Activated CD4-positive, alpha-beta T cell treated with anti-CD3 and anti-CD28 coated beads for 48 hours (primary cell): ENCODE measurements at places on chromosomes 6 and 20.
A peak's percentile ranks its signal among the peaks of the same experiment; 100 is the strongest.

DNA sequence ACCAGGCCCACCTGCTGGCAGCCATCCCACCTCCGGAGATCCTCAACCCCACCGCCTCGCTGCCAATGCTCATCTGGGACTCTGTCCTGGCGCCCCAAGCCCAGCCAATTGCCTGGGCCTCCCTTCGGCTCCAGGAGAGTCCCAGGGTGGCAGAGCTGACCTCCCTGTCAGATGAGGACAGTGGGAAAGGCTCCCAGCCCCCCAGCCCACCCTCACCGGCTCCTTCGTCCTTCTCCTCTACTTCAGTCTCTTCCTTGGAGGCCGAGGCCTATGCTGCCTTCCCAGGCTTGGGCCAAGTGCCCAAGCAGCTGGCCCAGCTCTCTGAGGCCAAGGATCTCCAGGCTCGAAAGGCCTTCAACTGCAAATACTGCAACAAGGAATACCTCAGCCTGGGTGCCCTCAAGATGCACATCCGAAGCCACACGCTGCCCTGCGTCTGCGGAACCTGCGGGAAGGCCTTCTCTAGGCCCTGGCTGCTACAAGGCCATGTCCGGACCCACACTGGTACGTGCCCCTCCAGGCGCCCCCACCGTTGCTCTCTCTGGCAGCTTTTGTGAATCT, 1.1 kb downstream of the SNAI1 start:
- no peak for DNase-seq

DNA sequence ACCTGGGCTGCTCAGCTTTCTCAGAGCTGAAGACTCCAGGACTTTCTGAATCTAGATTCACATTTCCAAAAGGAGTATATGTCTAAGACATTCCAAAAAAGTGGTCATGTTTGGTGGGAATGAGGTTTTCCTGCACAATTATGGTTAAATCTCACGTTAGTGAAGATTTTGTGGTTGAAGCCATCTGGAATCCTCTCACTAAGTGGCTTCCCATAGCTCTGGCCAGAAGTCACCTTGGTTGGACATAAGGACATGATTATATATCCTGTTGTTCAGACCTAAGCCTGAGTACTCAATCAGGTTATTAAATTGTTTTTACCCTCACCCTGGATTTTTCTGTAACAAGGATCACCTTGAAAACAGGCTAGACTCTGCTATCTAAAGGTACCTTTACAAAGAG, 176.1 kb upstream of the PLN start:
- DNase-seq, result no peak

DNA sequence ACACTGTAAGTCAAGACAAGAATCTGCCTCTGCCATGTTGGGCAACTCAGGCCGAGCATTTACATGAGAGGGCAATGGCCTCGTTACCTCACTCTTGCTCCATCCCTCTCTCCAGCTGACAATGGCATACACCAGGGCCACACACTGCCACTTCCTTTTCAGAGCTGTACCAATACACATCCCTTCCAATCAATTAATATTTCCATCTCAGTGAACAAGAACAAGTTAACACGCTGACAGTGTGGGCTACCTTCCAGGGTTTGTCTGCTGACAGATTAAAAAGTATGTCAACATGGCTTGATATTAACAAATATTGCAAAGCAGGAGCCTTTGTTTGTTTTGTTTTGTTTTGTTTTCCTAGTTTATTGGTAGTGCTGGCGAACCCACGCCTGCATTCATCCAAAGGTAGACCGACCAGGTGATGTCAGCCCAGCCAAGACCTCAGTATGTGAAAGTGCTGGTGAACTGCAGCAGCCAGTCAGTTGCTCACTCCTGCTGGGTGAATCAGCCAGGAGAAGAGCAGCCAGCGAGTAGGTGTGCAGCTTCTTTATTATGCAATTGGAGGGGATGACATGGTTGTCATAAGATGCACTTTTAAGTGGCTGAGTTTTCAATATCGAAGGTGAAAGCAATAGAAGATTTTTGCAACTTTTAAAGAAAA, 487.3 kb upstream of the JARID2 start:
- DNase-seq, result peak; percentile 61

- DNase-seq, result no peak
Measured at GRCh38 chr6:33911488-33911887, 107.7 kb upstream of the MLN start.

DNA sequence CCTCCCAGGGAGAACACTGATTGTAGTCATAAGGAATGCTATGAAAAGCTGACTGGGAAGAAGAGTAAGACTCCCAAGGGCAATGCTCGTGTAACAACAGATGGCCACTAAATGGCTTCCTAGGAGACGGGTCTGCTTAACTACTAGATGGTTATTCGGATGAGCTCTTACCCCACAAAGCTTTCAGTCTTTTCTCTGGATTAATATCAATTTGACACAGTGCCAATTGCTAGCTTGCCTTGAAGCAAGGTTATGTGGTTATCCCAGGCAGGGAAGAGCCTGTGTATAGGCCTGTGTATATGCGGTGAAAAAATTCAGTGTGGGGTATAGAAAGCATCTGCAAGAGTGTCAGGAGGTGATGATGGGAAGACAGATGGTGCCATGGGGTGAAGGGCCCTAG, 86.4 kb upstream of the NOX3 start:
- DNase-seq, result no peak

DNA sequence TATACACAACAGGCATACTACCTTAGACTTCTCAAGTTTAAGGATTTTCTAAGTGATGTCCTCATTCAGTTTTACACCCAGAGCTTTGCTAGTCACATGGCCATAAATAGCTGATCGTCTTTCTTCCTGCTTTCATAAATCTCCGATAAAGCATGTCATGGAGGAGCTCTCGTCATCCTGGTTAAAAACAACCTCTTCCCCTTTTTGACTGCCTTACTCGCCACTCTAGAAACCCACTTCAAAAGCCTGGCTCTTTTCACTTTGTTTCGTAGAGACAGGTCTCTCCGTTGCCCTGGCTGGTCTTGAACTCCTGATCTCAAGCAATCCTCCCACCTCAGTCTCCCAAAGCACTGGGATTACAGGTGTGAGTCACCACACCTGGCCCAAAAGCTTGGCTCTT, 67.0 kb upstream of the SMIM29 start:
- DNase-seq, result peak; percentile 38

DNA sequence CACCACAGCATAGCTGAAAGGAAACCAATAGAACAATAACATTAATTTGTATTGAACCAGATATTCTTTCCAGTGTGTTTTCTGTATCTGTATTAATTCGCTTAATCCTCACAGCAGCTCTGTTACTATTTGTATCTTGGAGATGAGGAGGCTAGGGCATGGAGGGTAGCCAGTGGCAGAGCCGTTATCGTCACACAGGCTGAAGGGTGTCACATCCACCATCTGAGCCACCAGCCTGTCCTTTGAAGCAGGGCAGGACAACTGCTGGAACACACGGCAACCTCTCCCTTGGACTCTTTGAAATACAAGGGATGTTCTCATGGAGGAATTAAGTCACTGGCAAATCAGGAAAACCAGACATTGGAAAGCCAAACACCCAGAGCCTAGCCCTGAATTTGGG, 628.0 kb upstream of the CDH4 start:
- DNase-seq, result no peak

- no peak for DNase-seq
Measured at GRCh38 chr20:59938221-59938620, 1.9 kb downstream of the PPP1R3D start.

- DNase-seq, result no peak
Measured at GRCh38 chr6:87068795-87069194, 26.1 kb downstream of the CGA start.

DNA sequence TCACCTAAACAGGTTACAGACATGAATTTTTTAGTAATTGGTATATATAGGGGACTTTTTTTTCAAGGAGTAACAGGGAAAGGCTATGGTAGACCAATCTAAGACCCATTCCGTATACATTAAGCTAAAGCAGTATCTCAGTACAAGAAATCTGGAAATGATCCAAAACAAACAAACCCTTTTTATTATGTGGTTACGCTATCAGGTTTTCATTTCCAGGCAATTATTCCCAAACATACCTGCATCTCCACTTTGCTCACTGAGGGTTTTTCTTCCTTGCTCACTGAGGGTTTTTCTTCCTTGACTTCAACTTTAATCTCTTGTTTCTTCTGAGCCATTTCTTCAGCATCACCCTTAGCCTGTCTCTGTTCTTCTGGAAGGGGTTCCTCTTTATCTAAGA, 107.3 kb downstream of the EPB41L2 start:
- no peak for DNase-seq

DNA sequence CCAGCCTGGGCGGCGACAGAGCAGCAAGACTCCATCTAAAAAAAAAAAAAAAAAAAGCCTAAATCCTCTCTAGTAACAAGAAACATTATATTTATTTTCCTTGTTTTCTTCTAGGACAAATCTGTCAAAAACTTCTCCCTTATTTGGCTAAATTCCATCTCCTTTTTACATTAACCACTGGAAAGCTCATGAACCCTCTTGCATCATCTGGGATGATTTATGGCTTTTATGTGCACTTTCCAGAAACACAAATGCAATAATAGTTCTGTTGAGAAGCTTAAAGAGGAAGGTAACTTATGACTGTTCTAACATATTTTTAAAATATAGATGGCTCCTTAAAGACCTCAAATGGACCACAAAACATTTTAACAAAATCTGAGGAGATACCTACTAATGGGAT, 526.1 kb upstream of the SPTLC3 start:
- no peak for DNase-seq

DNA sequence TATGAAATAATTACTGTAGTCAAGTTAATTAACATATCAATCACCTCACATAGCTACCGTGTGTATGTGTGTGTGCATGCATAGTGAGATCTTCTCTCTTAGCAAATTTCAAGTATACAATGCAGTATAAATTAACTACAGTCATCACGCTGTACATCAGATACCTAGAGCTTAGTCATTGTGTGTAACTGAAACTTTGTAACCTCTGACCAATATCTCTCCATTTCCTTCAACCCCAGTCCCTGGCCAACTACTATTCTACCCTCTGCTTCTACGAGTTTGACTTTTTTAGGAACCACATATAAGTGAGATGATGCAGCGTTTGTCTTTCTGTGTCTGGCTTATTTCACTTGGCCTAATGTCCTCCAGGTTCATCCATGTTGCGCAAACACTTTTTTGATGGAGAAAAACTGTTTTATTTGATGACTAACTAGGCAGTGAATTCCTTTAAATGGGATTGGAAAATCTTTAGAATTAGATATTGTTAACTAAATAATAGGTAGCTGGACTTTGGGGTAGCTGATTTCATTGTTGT, 459.5 kb downstream of the DHX35 start:
- DNase-seq, result no peak

GRCh38 chr20:16405254-16405653, 168.0 kb downstream of the KIF16B start:
- no peak for DNase-seq

GRCh38 chr20:46572153-46572552, 21.7 kb upstream of the OCSTAMP start:
- no peak for DNase-seq

- DNase-seq, result no peak
Measured at GRCh38 chr20:19451231-19451922, 238.9 kb downstream of the SLC24A3 start.

GRCh38 chr6:77368660-77369313, 94.5 kb downstream of the HTR1B start:
- no peak for DNase-seq

DNA sequence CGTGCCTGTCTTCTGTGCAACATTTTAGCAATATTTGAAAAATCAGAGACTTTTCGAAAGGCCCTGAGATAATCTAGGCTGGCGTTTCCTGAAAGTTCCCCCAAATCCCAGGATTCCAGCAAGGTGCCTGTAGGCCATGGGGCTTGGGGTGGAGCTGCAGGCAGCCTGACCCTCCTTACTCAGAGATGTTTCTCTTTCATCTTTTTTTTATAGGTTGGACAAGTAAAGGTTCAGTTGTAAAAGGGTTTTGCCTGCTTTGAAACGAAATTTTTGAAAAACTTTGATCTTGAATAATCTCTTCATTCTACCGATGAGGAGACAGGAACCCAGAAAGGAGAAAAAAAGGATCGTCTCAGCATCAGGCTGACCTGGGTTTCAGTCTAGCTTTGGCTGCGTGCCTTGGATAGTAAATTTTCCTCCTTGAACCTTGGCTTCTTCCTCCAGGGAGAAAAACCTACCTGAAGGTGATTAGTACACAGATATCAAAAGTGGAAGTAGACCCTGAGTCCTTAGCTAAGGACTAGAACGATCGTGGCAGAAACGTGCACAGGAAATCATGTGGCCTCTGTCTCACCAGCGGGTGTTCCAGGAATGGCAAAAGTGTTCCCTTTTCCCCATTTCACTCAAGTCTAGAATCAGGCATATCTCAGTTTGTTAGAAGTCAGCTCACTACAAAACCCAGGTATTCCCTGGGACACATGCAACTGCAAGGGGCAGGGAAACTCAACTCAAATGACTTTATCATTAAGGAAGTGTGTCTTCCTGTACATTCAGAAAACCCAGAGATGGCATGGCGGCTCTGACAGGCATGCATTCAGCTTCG, 128.2 kb upstream of the PTPN1 start:
- peak; percentile 37 for DNase-seq

DNA sequence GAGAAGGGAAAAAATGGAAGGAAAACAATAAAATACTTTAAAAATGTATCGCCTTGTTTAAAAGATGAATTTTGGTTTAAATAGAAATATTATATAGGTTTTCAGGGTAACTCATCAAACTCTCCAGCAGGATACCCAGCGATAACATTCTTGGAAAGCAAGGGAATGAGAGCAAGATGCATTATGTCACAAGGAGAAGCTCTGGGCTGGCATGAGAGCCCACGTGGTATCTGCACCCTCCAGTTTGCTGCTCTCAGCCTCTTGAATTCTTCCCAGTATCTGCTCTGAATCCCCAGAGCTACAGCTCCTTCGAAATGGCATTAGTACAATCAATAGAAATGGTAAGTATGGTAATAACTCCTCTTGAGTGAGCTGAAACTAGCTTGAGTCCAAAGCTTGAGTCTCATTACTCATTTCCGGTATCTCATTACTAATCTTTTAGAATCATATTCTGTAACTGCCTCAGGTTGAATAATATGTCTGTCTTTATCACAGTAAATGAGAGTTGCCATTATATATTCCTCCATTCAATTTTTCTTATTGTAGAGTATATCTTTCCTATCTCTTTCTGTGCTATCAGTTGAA, 4.9 kb upstream of the TMEM242 start:
- DNase-seq, result no peak

GRCh38 chr6:7469696-7470095, 71.8 kb upstream of the DSP start:
- no peak for DNase-seq

DNA sequence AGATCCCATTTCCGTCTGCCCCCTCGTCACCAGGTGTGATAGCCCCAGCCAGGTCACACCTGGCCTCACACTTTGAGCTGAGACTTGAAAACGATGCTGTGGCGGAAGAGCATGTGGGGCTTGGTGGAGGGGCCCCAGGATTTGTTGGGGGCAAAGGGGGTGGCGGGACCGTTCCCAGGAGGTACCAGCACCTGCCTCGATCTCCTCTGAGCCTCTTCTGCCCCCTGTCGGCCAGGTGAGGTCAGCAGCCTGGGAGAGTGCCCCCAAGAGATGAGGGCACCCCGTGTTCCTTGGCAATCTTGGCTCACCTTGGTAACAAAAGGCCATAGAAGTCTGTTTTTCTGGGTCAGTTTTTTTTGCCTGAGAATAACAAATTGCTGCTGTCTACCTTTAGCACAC, 25.4 kb downstream of the SPATA2 start:
- no peak for DNase-seq

- DNase-seq, result no peak
Measured at GRCh38 chr6:38982470-38982869, 66.1 kb upstream of the GLP1R start.

- DNase-seq, result peak; percentile 55
Measured at GRCh38 chr20:51542571-51543421, at the start of gene NFATC2. Gene NFATC2 (minus strand): TSS chr20:51542719. CDS start chr20:51542499, 220 bp downstream.

GRCh38 chr6:167396659-167397490, 72.0 kb downstream of the TTLL2 start:
- DNase-seq, result no peak

GRCh38 chr20:62692176-62692575, 16.5 kb upstream of the NTSR1 start:
- no peak for DNase-seq
